Naive B cell (primary cell): ENCODE measurements at places on chromosomes 11 and 22. TPM values are rescaled to one million over a fixed set of nuclear protein-coding genes. Genes with fewer than 3 reads are reported as not detected.

DNA sequence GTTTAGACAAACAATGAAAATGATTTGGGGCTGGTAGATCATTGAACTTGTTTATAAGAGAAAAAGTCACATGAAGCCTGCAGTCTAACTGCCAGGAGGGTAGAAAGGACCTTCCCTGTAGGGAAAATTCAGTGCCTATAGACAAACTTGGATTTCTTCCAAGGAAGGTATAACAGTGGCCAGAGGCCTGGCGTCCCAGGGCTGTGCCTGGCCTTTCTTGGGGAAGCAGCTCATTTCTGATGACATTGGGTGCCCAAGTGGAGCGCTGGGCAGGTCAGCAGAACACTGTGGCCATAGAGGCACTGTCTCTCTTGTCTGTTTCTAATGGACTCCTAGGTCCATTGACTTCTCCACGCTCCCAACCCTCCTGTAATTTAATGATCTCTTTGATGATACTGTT, 6.6 kb upstream of the FXYD6 start:
- no peak for DNase-seq
- H3K27me3 ChIP-seq = peaks cover 76% of the 10 kb centered on the region
- no peak overlapping the region for H3K27ac ChIP-seq
- no peak overlapping the region for H3K4me3 ChIP-seq

- no peak for DNase-seq
- peaks cover 61% of the 10 kb centered on the region for H3K4me1 ChIP-seq
- no peak overlapping the region for H3K4me3 ChIP-seq
- H3K27ac ChIP-seq = no peak overlapping the region
Observed at GRCh38 chr11:102411142-102411541, 41.4 kb downstream of the TMEM123 start.

DNA sequence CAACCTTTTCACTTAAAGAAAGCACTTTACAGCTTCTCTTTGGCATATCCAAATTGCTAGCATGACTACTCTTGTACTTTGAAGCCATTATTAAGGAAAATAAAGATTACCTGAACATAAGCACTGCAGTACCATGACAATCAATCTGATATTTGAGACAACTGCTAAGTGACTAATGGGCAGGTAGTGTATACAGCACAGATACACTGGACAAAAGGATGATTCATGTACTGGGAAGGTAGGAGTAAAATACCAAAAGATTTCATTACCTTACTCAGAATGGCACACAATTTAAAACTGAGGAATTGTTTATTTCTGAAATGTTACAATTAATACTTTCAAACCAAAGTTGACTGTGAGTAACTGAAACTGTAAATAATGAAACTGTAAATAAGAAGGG, 1054.3 kb upstream of the TENM4 start:
- H3K27ac ChIP-seq = no peak overlapping the region
- peaks cover 6% of the 10 kb centered on the region for H3K36me3 ChIP-seq
- H3K27me3 ChIP-seq = no peaks in the 10 kb centered on the region
- no peak for DNase-seq

Gene PHETA2
- 1.2 TPM for polyA plus RNA-seq

GRCh38 chr11:100010393-100010792, 676.7 kb upstream of the ARHGAP42 start:
- no peak overlapping the region for H3K27ac ChIP-seq
- H3K4me3 ChIP-seq = no peak overlapping the region
- no peaks in the 10 kb centered on the region for H3K27me3 ChIP-seq
- no peaks in the 10 kb centered on the region for H3K36me3 ChIP-seq
- no peaks in the 10 kb centered on the region for H3K4me1 ChIP-seq

GRCh38 chr11:103631841-103632240, 404.6 kb upstream of the DDI1 start:
- no peak overlapping the region for H3K4me3 ChIP-seq
- no peaks in the 10 kb centered on the region for H3K4me1 ChIP-seq
- no peaks in the 10 kb centered on the region for H3K36me3 ChIP-seq

DNA sequence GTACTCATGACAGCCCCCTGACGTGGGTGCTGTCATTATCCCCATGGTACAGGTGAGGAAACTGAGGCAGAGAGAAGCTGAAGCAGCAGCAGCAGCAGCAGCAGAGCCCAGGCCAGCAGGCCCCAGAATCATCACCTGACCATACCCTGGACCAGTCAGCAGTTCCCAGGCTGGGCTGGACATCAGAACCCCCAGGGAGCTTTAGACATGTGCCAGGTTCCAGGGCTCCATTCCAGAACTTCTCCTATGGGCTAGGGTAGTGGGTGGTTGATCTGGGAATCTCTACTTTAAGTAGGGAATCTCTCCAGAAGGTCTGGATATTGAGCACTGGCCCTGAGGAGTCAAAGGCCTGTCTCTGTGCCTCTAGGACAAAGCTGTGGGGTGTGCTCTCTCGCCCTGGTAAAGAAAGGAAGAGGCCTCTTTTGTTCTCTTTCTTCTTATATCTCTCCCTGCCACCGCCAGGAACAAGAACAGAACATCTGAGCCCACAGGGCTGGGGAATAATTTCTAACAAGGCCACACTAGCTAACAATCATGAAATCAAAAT, 26.6 kb downstream of the MAFF start:
- no peaks in the 10 kb centered on the region for H3K4me1 ChIP-seq
- no peaks in the 10 kb centered on the region for H3K36me3 ChIP-seq
- no peak overlapping the region for H3K4me3 ChIP-seq
- DNase-seq = no peak
- no peak overlapping the region for H3K27ac ChIP-seq
- H3K27me3 ChIP-seq = no peaks in the 10 kb centered on the region

DNA sequence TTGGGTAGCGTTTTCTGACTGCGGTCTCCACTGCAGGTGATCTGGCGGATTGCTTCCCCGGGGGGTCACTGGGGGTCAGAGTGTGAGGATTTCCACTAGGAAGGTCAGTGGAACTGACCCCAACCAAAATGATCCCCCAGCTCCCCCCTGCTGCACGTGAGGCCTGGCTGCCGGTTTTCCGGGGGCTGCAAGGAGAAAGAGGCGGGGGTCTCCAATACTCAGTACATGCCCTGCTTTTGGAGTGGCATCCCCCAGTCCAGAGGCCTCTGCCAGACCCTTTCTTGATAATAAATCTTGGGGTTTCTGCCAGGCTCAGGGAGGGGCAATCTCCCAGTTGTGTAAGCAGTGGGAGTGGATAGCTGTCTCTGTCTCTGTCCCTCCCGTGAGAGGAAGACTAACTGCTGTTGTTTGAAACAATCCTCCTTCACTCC, 71.5 kb upstream of the RTL6 start:
- H3K27ac ChIP-seq = no peak overlapping the region
- H3K36me3 ChIP-seq = peaks cover 6% of the 10 kb centered on the region
- peaks cover 27% of the 10 kb centered on the region for H3K27me3 ChIP-seq
- H3K4me3 ChIP-seq = no peak overlapping the region
- no peaks in the 10 kb centered on the region for H3K4me1 ChIP-seq

DNA sequence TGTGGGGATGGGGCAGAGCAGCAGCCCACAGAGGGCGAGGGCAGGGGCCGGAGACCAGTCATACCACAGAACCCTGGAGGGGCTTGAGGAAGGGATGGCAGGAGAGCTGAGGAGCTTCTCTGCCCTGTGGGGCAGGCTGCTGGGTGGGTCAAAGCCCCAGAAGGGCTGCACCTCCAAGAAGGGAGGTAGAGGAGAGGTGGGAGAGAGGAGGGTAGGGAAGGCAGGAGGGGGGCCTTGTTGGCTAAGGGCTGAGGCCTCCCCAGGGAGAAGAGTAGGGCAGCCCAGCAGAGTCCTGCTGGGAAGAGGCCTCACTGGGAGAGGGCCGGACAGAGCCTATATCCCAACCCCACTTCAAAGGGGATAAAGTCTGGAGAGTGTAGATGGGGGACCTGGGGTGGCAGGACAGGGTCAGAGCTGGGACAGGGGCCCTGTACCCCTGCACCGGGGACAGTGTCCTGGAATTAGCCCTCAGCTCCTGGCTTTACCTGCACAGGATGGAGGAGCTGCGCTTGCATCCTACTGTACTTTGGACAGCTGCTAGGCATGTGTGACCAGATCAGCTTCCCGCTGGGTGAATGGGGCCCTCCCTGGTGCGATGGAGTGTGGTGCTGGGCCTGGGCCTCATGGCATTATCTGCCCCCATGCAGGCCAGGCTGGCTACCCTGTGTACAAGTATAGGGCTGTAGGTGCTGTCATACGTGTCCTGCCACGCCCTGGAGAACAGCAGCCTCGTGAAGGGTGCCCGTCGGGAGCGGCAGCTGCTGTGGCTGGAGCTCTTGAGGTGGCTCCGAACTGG, 7.3 kb downstream of the DGCR6L start:
- H3K27ac ChIP-seq = no peak overlapping the region
- H3K4me1 ChIP-seq = no peaks in the 10 kb centered on the region
- no peak overlapping the region for H3K4me3 ChIP-seq
- H3K27me3 ChIP-seq = no peaks in the 10 kb centered on the region

DNA sequence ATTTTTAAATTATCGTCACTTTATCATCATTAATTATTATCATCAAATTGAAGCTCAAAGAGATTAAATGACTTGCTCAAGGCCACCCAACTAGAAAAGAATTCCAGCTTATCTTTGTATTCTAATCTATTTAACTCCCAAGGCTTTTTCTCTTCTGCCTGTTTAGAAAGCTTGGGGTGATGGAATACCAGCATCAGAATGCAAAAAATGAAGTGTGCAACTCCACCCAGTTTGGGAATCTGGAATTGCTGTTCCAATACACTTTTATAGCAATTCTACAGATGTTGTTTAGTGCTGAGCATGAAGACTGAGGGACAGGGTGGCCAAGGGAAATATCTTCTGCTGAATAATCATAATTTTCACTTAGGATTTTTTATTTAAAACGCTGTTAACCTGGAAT, 97.2 kb upstream of the FIBIN start:
- H3K36me3 ChIP-seq = no peaks in the 10 kb centered on the region
- no peak overlapping the region for H3K27ac ChIP-seq
- no peak overlapping the region for H3K4me3 ChIP-seq
- DNase-seq = no peak

GRCh38 chr22:37804352-37804880, 3.3 kb upstream of the GCAT start:
- peaks cover 82% of the 10 kb centered on the region for H3K27me3 ChIP-seq
- H3K27ac ChIP-seq = no peak overlapping the region
- peak overlapping the region; percentile 68 for H3K4me3 ChIP-seq

Gene IFTAP
- polyA plus RNA-seq = 1.9 TPM

DNA sequence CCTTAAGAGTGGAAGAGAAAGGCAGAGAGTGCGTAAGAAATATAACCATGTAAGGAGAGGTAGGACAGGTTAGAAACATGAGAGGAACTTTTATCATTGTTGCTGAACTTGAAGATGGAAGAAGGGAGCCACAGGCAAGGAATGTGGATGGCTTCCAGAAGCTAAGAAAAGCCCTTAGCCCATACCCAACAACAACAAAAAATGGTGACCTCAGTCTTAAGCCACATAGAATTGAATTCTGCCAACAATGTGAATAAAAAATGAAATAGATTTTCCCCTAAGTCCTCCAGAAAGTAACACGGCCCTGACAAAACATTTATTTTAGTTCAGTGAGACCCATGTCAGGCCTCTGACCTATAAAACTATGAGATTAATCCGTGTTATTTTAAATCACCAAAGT, 767.3 kb downstream of the FAM181B start:
- no peak overlapping the region for H3K4me3 ChIP-seq
- no peak for DNase-seq
- no peak overlapping the region for H3K27ac ChIP-seq

GRCh38 chr11:1890856-1891830, 552 bp downstream of the PRR33 start:
- DNase-seq = no peak
- H3K36me3 ChIP-seq = peaks cover 6% of the 10 kb centered on the region
- H3K4me3 ChIP-seq = peak overlapping the region; percentile 26
- H3K27me3 ChIP-seq = no peaks in the 10 kb centered on the region
- H3K27ac ChIP-seq = peak overlapping the region; percentile 60

- peaks cover 29% of the 10 kb centered on the region for H3K4me1 ChIP-seq
- H3K36me3 ChIP-seq = peaks cover 4% of the 10 kb centered on the region
- no peaks in the 10 kb centered on the region for H3K27me3 ChIP-seq
- H3K27ac ChIP-seq = peak overlapping the region; percentile 61
Observed at GRCh38 chr11:61832754-61833153, 4.7 kb downstream of the FADS2 start.

Gene MRE11
- 12.2 TPM for polyA plus RNA-seq

DNA sequence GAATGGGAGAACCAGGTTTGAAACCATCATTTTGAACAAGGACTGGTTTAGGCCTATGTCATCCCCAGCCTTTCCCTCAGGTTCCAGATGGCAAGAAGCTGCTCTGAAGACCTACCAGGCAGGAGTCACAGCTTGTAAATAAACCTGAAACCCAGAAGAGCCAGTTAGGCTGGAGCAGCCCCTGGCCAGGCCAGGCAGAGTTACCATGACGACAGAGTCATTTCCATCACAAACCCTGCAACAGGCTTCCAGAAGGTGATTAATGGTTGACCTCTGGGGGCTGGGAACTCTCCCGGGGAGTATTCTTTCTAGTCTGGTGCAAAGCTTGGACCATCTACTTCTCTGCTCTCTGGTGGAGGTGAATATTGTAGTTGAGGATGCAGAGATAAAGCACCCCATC, 164.1 kb upstream of the NCAM1 start:
- no peak for DNase-seq
- no peak overlapping the region for H3K4me3 ChIP-seq
- H3K27ac ChIP-seq = no peak overlapping the region
- peaks cover 20% of the 10 kb centered on the region for H3K27me3 ChIP-seq
- no peaks in the 10 kb centered on the region for H3K36me3 ChIP-seq

Gene FERMT3
- 114 TPM for polyA plus RNA-seq

- no peaks in the 10 kb centered on the region for H3K4me1 ChIP-seq
- no peak overlapping the region for H3K27ac ChIP-seq
- DNase-seq = no peak
- H3K27me3 ChIP-seq = no peaks in the 10 kb centered on the region
- no peaks in the 10 kb centered on the region for H3K36me3 ChIP-seq
- no peak overlapping the region for H3K4me3 ChIP-seq
Observed at GRCh38 chr11:109480251-109480650, 58.3 kb downstream of the C11orf87 start.

DNA sequence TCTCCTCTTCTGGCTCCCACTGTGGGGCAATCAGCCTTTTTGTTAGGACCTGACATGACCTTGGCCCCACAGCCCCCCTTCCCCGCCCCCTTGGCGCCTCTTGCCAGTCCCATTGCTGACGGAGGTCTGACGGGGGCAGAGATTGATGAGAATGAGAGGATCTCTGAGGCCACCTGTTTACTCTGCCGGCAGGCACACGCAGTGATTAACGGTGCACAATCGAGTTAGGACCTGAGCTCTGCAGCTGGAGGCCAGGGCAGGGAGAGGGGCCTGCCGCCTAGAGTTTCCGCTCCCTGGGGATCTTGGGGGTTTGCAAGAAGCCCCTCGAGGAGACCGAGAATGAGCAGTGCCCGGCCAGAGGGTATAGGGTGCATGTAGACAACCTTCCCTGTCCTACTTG, 6.8 kb upstream of the CHRM1 start:
- no peak overlapping the region for H3K27ac ChIP-seq
- H3K4me1 ChIP-seq = peaks cover 11% of the 10 kb centered on the region
- no peak overlapping the region for H3K4me3 ChIP-seq
- H3K36me3 ChIP-seq = no peaks in the 10 kb centered on the region
- no peak for DNase-seq
- peaks cover 96% of the 10 kb centered on the region for H3K27me3 ChIP-seq

GRCh38 chr11:27477831-27478230, 5.2 kb upstream of the LGR4 start:
- H3K4me3 ChIP-seq = no peak overlapping the region
- H3K4me1 ChIP-seq = peaks cover 2% of the 10 kb centered on the region
- H3K27ac ChIP-seq = no peak overlapping the region
- no peak for DNase-seq
- H3K27me3 ChIP-seq = no peaks in the 10 kb centered on the region

Gene SEZ6L
- polyA plus RNA-seq = not detected

Gene RABL2B
- 27.2 TPM for polyA plus RNA-seq
